NCI-H146 (cell line): ENCODE measurements at places on chromosomes 2 and 18.

DNA sequence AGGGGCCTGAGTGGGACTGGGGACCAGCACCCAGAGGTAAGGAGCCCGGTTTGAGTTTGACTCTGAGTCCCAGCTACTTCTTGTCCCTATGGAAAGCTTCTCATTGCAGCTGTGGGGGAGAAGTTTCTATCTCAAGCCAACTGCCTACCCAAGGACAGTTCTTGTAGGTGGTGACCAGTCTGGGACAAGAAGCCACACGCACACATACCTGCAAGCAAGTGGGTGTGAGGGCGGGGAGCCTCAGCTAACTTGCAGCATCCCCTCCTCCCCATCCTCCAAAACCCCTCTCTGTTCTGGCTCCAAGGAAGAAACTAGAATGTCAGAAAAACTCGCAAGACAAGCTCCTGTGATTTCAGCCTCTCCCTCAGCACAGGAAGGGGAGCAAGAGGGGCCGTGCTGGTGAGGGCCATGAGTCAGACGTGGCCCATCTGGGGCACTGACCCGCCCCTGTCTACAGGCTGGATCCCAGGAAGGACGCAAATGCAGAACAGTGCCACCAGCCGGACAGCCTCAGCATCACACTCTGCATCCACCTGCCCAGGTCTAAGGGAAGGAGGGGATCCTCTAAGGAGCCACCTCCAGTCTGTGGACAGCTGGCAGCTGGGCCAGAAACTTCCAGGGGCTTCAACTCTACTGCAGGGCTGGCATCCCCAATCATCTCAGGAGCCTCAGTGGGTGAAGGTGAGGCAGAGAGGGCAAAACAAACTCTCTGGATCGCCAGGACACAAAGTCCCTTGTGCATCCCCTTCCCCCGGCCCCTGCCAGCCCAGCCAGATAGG is 103.4 kb downstream of the TNS1 start:
- no peak for DNase-seq

GRCh38 chr2:191287820-191288219 is 42.6 kb downstream of the MYO1B start:
- DNase-seq, result no peak

DNA sequence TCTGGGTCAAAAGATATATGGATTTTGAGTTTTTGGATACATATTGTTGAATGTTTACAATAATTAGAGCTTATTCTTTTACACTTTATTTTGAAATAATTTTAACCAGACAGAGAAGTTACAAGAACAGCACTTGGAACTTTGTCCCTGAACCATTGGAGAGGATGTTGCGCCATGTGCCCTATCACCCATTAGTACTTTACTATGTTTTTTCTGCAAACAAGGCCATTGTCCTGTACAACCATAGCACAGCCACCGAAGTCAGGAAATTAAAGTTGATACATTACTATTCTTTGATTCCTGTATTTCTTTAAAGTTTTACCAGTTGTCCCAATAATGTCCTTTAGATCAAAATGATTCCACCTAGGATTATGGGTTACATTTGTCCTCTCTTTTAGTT is 188.8 kb downstream of the ACKR3 start:
- DNase-seq, result no peak

GRCh38 chr2:156896294-156896693 is 361.2 kb upstream of the GALNT5 start:
- DNase-seq, result no peak

DNA sequence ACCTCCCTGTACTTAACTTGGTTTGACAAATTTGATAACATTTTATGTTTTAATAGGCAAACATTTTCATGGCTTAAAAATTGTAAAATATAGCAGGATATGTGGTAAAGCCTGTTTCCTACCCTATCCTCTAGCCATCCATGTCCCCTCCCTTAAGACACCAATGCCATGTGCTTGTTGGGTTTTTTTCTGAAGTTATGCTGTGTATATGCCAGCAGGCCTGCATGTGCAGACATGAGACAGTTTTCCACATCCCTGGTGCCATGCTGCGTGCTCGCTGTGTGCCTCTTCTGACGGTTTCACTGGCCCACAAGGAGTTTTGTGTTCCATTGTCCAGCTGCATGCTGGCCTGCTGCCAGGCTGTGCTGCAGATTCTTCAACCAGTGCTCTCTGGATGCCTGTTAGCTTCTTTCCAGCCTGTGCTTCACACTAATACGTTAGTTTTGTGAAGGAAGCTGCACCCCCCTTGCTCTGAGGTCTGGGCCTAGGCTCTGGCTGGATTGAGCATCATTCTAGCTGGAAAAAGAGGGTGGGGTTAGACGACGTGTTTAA is 16.9 kb downstream of the INPP4A start:
- no peak for DNase-seq

GRCh38 chr18:623761-624620 is 27.2 kb downstream of the CLUL1 start:
- DNase-seq, result peak; percentile 84

- DNase-seq, result peak; percentile 54
Observed at GRCh38 chr18:51802569-51803428, 537.2 kb upstream of the DCC start.

GRCh38 chr2:145743011-145743410 is 1223.1 kb upstream of the ZEB2 start:
- DNase-seq, result no peak

DNA sequence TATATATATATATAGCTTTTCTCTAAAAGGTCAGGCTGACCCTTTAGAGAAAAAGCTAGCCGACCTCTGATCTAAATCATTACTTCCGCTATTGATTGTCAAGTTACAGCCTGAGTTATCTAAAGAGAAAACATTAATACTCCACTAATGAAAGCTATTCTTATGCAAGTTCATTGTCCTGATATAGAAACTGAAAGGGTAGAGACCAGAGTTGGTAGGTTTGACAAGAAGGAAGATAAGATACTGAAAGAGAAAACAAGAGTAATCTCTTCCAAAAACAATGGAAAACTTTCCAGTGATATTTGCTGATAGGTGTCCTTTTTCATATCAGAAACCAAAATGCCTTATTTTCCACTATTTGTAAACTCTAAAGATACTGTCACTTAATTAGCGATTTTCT is 62.8 kb upstream of the SLC39A10 start:
- no peak for DNase-seq

DNA sequence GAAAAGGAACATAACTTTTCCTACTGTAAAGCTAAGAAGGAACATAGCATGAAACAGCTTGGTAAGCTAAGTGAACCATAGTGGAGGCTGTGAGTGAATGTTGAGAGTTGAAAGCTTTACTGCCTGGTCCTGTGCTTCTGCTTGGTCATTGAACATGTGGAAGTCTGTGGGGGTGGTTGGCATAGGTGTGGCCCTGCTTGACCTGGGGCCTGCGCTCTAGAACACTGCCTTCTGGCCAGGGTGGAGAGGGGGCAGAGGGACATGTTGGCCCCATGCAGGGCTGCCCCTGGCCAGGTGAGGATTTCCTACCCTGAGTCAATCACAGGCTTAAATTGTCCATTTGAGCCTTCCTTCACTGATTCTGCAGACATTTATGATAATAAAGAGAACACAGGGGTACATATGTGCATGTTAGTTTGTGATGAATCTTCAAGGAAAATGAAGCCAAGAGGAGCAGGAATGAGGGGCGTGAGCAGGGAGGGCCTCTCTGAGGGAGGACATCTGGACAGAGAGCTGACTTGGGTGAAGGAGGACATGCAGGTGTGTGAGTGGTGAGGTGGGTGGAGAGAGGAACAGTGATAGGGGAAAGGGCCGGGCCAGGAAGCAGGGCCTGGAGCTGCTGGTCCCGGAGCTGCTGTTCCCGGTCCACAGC is 16.6 kb downstream of the TRAF3IP1 start:
- DNase-seq, result no peak

DNA sequence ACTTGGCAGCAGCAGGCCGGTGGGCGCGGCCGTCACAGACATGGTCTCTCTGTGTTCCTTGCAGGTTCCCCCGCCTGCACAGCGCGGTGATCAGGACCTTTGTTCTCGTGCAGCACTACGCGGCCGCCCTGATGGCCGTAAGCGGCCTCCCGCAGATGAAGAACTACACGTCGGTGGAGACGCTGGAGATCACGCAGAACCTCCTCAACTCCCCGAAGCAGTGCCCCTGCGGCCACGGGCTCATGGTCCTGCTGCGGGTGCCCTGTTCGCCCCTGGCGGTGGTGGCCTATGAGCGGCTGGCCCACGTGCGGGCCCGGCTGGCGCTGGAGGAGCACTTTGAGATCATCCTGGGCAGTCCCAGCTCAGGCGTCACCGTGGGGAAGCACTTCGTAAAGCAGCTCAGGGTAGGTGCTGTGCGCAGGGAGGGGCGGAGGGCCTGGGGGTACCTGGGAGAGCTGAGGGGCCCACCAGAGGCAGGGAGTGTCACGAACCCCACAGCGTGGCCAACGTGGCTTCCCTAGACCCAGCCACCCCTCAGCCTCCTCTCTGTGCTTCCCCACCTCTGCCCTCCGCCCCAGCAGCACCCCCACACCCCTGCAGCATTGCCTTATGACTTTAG is 59.3 kb downstream of the NTSR2 start:
- no peak for DNase-seq

- no peak for DNase-seq
Observed at GRCh38 chr2:148642891-148643416, 1.6 kb upstream of the EPC2 start.

GRCh38 chr18:61579581-61579980 is 246.4 kb downstream of the CDH20 start:
- peak; percentile 37 for DNase-seq

- DNase-seq, result peak; percentile 63
Observed at GRCh38 chr2:175282300-175282699, 100.8 kb upstream of the ATP5MC3 start.

DNA sequence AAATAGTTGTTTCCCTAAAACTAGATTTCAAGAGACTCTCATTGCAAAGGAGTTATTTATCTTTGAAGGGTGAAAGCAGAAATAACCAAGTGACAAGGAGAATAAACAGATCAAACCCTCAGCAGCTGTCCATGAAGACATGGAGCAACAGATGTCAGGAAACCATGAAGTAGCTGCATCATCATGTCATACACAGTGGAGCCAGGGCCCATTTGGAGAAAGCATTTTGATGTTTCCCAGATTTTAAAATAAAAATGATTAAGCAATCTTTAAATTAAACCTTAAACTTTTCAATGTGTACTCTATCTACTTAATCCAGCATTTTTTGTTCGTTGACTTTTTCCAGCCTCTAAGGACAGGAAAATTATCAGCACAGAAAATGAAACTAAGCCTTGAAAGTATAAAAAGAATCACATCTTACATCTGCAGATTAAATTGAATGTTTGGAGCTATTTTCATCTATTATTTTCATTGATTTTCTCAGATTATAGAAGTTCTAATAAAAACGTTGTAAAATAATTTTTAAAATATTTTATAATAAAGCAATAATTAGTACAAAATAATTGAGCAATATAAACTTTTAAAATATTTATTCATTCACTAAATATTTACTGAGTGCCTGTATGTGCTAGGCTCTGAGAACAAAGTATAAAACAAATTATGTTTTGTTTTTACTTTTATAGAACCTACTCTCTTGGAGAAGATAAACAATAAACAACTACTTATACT is 860.1 kb downstream of the BCL11A start:
- no peak for DNase-seq

- DNase-seq, result no peak
Observed at GRCh38 chr18:65255417-65255816, 495.4 kb upstream of the CDH7 start.

DNA sequence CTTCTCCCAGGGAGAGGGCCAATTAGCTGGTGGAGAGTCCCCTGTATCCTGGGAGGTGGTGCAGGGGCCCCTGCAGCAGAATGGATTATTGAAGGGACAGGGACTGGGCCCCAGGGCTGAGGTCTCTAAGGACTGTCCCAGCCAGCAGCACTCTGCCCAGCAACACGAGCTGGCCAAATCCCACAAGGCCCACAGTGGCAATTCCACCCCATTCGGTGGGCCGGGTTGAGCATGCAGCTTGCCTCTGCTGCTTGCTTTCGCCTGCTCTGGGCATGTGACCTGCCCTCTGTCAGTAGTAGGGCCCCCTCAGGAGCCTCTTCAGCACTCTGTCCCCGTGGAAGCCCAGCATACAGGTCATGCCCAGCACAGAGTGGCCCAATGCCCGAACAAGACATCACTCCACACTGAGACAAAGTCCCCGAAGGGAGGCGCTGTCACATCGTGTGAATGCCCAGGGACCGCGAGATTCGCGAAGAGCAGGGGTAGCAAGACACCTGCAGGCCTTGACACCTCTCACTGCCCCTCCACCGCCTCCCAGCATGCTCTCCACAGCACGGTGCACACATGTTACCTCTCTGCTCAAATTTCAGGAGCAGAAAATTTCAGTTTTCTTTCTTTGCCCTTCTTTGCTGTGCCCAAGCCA is 65.4 kb downstream of the CRACDL start:
- peak; percentile 34 for DNase-seq

- no peak for DNase-seq
Observed at GRCh38 chr2:158460632-158461297, 4.0 kb downstream of the PKP4 start.

- no peak for DNase-seq
Observed at GRCh38 chr2:170486730-170487129, 228.4 kb upstream of the SP5 start.

GRCh38 chr18:54924948-54925347 is 34.3 kb downstream of the CCDC68 start:
- no peak for DNase-seq

- peak; percentile 18 for DNase-seq
Observed at GRCh38 chr2:152875701-152876695, 157.6 kb downstream of the ARL6IP6 start.

DNA sequence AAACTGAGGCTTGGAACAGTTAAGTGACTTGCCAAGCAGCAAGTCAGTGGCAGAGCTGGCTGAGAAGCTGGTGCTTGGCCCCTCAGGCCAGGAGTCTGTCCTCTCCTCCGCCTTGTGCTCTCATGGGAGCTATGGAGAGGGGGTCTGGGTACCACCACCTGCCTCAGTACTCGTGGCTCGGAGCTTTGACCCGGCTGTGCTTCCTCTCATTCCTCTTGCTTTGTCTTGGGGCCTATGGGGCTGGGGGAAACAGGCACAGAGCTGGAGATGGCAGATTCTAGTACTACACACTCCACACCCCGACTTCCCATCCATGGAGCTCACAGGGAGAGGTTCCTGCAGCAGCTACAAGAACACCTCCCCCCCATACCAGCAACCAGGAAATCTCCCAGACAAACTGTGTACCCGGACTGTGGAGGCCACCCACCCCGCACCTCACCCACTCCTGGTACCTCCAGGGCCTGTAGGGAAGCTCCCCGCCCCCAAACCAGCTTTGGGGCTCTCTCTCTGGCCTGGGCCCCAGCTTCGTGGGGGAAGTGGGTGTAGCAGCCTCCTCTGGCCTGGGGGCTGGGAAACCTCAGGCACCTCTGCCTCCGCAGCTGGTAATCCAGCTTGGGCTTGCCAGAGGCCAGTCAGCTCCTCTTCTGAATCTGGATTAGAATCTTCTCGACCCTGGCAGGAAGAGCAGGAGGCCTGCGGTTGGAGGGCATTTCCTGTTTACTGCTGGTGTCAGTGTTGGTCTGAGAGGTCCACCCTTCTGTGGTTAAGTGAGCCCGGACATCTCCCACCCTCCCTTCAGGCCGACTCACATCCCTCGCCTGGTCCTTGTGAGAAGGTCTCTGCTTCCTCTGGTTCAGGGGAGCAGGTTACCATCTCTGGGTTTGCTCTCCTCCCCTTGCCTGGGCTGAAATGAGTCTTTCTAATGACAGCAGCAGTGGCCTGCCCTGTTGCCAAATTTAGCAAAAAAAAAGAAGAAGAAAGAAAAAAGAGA is 22.3 kb upstream of the RHOB start:
- DNase-seq, result no peak

- no peak for DNase-seq
Observed at GRCh38 chr2:150792780-150793300, 305.4 kb upstream of the RND3 start.

- no peak for DNase-seq
Observed at GRCh38 chr2:136214307-136215200, 96.6 kb upstream of the CXCR4 start.

GRCh38 chr2:73112913-73113854 is at the start of gene RAB11FIP5:
TSS of gene RAB11FIP5 (minus strand) at chr2:73112948. CDS start at chr2:73112777, 171 bp downstream.
- peak; percentile 74 for DNase-seq
